ENCODE measurements at places on chromosomes 12 and 14.

GRCh38 chr12:91108196-91108755 is 3.0 kb downstream of the LUM start:
- no peak for DNase-seq

GRCh38 chr12:130013771-130014484 is 110.1 kb upstream of the TMEM132D start:
- DNase-seq, result no peak

GRCh38 chr12:27968972-27969623 is 3.4 kb downstream of the PTHLH start:
- no peak for DNase-seq

DNA sequence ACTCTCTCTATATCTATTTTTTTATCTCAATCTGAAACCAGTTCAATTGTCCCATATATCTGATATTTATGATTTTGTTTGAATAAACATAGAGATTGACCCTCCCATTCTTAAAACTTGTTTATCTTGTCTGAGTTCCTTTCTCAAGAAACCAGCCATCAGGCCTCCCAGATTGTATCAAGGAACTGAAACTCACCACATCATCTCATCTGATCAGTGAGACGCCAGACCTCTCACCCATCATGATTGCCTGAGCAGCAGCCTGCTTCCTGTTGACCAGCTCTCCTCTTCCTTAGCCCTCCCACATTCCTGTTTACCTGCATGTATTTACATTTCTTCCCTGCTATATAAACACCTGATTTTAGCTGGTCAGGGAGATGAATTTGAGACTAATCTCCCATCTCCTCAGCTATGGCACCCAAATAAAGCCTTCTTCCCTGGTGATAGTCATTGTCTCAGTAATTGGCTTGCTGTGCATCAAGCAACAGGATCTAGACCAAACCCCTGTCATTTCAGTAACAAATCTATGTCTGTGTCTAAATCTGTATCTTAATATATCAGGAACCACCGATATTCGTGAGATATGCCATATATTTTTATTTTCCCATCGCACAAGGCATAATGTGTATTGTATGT is 323.6 kb downstream of the TMTC2 start:
- DNase-seq, result no peak

DNA sequence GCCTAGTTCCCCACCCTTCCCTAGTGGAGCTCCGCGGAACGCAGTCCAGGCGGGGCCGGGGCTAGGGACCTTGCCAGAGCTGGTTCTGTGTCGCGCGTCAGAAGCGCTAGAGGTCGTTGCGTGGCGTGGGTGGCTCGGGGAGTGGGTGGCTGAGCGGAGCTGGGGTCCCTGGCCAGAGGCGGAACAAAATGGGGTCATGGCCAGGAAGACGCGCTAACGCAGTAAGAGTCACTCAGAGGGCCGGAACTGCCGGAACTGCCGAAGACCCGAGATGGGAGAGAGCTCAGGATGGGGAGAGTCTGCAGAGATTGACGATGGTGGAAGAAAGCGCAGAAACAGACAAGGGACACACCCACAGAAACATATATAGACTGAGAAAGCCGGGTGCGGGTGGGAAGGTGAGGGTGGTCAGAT is 4.8 kb downstream of the DGKA start:
- DNase-seq, result no peak

DNA sequence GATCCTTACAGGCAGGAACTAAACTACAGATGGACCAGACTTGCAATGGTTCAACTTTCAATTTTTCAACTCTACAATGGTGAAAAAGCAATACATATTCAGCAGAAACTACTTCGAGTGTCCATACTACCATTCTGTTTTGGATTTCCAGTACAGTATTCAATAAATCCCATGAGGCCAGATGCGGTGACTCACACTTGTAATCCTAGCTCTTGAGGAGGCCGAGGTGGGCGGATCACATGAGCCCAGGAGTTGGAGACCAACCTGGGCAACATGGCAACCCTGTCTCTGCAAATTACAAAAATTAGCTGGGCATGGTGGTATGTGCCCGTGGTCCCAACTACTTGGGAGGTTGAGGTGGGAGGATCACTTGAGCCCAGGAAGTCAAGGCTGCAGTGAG is 336.1 kb downstream of the MED13L start:
- no peak for DNase-seq

GRCh38 chr12:96994900-96995299 is 87.8 kb downstream of the NEDD1 start:
- DNase-seq, result no peak

GRCh38 chr12:75212072-75212471 is 2.4 kb upstream of the KCNC2 start:
- DNase-seq, result no peak

DNA sequence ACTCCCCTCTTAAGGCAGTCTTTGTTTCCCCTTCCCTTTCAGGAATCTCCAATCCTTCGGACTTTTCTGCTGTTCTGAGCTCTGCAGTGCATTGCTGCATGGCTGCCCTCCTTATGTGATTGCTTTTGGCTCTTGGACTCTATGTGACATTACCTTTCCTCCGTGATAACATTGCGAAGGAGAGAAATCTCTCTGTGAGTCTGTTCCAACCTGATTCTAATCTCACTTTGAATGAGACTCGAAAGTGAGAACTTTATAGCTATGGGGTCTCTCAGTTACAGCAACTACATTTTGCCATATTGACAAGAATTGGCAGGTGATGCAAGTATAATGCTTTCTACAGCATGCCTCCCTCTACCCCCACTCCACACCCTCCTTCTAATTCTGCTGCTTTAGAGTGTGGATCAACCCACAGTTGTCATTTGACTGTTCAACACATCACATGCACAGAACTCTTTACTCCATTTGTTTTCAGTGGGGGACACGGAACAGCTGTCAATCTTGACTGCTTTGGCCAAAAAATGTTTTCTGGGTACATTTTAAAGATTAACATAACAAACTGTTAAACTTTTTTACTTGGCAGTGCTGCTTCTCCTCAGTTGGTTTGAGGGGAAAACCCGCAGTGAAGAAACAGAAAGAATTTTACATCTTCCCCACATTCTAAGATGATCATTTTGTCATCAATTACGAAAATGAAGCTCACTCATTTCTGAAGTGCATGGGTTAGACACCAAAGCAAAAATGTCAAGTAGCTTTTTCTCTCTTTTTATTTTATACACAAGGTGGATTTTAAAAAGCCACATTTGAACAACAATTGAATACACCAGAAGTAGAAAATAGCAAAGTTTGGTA is 125.5 kb upstream of the RMST start:
- DNase-seq, result no peak

GRCh38 chr14:54642801-54643695 is 76.1 kb downstream of the SAMD4A start:
- no peak for DNase-seq

DNA sequence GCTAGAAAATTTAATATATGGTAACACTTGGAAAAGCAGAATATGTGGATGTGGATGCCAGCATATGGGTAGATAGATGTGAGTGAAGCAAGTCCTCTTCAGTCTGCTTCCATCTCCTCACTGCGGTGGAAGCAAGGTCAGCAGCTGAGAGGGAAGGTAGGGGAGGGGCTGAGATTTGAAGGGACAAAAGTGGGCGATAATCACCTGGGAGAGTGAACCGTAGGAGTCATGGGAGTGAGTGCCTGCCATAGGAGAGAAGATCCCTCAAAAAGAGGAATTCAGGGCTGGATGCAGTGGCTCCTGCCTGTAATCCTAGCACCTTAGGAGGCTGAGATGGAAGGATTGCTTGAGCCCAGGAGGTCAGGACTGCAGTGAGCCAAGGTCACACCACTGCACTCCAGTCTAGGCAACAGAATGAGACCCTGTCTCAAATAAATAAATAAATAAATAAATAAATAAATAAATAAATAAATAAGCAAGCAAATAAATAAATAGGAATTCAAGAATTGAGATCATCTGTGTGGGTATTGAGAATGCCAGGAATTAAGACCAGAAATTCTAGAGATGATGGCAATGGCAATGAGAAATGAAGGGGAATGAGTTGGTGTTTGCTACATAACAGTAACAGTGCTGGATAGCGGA is 123.4 kb downstream of the BICD1 start:
- DNase-seq, result no peak

- DNase-seq, result no peak
These were observed 115.0 kb downstream of the IGF1 start for GRCh38 chr12:102365365-102365764.

DNA sequence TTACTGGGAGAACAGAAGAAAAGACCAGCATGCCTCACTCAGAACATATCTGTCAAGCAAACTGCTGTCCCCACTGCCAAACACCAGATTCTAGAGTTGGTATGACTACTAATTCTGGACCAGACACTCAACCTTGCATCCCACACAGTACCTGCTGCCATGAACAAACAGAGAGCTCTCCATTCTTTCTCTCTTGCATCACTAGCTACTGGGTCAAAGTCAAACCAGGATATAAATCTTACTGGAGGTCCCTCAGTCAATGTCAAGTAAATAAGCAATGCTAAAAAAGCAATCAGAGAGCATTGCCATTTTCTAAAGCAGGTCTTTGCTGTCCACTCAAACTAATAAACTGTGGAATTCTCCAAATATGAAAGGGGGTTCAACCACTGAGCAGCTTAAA is 452.4 kb upstream of the SEL1L start:
- no peak for DNase-seq

DNA sequence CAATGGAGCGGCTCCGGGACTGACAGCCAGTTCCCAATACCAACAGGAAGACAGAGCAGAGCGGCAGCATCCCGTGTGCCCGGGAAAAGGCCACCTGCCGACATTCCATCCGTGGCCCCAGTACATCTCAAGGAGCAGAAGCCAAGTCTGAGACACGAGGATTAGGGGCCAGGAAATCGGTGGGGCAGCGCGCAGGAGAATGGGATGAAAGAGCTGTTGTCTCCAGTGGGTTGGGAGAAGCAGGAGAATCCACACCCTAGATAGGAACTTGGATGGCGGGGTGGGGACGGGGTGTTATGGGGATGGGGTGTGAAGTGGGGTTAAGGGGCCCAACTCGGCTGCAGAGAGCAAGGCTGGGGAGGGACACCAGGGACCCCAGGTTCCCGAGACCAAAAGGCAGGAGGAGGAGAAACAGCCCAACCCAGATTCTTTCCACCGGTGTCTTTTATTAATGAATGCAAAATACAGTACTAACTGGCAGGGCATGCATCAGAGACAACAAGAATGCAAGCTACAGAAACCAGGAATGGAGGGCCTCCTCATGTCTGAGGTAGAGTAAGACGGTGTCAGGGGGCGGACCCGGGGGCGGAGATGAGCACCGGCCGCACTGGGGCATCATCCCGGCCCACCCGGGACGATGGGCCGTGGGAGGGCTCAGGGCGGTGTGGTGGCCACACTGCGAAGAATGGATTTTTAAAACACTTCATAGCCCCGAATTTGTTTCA is 50.3 kb downstream of the BEGAIN start:
- DNase-seq, result no peak

DNA sequence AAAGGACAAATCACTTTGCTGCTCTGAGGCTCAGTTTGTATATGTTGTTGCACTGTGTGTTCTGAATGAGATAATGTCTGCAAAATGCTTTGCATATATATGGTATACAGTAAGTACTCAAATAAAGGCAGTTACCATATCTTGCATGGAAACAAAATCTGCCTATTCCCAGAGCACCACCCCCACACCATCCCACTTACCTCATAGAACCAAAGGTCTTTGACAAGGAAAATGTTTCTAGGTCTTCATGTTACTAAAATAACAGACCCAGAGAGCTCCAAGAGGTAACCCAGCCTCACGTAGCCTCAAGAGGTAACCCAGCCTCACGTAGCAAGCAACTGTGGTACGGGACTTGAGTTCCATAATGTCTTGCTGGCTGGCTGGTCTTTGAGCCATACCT is 71.6 kb upstream of the CMKLR1 start:
- DNase-seq, result no peak

DNA sequence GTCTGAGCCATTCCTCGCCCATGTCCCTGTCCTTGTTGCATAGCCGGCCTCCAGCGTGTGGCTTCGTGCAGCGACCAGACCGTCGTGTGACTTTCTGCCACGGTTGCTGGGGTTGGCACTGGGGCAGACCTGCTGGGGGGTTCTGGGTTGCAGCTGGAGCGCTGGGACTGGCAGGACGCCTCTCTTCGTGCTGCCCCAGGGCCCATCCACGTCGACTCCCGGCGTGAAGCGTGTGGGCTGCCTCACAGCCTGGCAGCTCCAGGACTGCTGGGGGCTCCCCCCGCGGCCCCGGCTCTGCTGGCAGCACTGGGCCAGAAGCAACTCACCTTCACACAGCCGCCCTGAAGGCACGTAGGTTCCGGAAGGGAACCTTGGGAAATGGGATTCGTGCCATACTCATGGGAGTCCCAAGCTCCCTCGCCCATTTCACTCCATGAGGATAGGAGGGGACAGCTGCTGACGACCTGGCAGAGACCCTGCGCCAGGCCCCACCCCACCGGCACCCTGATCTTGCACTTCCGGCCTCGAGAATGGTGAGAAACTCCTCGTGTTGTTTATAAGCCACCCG is 51.9 kb downstream of the GALNT9 start:
- DNase-seq, result no peak

All from AG09319 (cell line).